ENCODE measurements at places on chromosomes 6 and 20.

- no peak for DNase-seq
Observed at GRCh38 chr6:76810286-76810685, 653.0 kb downstream of the HTR1B start.

DNA sequence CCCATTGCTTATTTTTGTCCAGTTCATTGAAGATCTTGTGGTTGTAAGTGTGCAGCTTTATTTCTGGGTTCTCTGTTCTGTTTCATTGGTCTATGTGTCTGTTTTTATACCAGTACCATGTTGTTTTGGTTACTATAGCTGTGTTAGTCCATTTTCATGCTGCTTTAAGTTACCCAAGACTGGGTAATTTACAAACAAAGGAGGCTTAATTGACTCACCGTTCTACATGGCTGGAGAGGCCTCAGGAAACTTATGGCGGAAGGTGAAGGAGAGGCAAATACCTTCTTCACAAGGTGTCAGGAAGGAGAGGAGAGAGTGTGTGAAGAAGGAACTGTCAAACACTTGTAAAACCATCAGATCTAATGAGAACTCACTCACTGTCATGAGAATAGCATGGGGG is 29.9 kb upstream of the FERMT1 start:
- DNase-seq: no peak

GRCh38 chr6:107894809-107895396 is 63.1 kb downstream of the SEC63 start:
- no peak for DNase-seq

- no peak for DNase-seq
Observed at GRCh38 chr20:48120120-48120519, 334.8 kb upstream of the SULF2 start.

All from CD8-positive, alpha-beta T cell (primary cell).